ENCODE measurements at places on chromosomes 12 and 14.

DNA sequence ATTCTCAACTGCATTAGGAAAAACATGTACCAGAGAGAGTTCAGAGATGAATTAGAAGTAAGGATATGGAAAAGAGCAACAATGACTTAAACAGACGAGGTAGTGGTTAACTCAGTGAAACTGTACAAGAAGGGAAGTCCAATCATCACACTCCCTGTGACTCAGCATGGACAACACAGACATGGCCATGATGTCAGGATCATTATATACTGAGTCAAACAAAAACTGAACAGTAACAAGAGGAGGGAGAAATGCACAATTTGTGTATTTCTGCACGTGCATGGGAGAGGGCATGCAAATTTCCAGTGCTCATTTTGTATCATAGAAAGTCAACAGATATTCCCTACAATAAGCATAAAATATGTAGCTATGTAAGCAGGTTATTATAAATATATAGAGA is 1037.8 kb downstream of the BCL11B start:
- no peak for DNase-seq

GRCh38 chr12:100165356-100165755 is 22.7 kb upstream of the BLTP3B start:
- no peak for DNase-seq

DNA sequence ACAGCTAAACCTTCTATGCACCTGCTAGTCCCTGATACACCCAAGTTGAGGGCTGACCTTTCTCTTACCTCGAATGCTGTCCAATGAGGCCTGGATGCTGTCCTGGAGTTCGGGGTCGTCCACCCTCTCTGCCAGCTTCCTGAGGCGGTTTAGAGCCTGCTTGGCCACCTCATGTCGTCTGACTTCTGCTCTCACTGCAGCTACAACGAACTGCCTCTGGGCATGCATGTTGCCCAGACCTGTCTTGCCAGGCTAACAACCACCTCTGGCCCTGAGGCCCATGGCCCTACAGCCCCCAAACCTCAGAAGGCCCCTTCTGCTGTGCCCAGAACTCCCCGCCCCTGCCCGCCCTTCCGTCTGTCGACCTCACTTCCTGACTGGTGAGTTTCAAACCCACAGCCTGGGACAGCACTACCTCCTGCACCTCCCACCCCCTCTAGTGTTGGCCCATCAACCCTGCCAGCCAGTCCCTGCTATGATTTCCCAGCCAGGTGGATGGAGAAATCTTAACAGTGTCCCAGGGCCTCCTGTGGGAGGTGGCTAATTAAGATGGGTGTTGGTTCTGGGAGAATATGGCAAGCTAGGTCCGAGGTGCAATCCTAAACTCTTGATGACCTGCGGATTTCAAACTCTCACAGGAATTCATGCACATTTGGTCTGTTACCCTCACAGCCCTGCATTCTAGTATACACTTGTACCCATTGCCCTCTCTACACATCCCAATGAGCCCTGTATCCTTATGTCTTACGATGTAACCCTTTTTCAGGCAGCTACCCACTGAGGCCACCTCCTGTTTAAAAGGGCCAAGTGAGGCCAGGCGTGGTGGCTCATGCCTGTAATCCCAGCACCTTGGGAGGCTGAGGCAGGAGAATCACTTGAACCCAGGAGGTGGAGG is 2.7 kb upstream of the TSPAN31 start:
- DNase-seq: no peak

DNA sequence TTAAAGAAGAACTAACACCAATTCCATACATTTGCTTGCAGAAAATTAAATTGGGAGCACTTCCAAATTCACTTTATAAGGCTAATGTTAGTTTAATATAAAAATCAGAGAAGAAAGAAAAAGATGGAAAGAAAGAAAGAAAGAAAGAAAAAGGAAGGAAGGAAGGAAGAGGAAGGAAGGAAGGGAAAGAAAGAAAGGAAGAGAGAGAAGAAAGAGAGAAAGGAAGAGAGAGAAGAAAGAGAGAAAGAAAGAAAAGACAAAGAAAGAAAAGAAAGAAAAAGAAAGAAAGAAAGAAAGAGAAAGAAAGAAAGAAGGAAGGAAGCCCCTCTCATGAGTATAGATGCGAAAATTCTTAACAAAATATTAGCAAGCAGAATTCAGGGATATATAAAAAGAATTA is 267.7 kb downstream of the RPAP3 start:
- no peak for DNase-seq

DNA sequence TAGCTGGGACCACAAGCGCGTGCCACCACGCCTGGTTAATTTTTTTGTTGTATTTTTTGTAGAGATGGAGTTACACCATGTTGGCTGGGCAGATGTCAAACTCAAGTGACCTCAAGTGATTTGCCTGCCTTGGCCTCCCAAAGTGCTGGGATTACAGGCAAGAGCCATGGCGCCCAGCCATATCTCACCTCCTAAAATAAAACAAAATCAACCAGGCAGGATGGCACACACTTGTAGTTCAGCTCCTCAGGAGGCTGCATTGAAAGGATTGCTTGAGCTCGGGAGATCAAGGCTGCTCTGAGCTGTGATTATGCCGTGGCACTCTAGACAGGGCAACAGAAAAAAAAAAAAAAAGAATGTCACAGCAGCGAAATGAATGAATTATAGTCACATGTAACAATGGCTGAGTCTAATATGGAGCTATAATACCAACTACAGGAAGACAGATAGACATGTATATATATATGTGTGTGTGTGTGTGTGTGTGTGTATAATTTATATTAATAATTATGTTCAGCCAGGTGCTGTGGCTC is 19.3 kb upstream of the TMEM120B start:
- DNase-seq: no peak

- no peak for DNase-seq
Measured at GRCh38 chr14:100156776-100157175, 2.7 kb downstream of the DEGS2 start.

GRCh38 chr12:71548893-71549292 is 109.3 kb downstream of the LGR5 start:
- DNase-seq: no peak

GRCh38 chr12:11746940-11747716 is 97.7 kb downstream of the ETV6 start:
- no peak for DNase-seq

DNA sequence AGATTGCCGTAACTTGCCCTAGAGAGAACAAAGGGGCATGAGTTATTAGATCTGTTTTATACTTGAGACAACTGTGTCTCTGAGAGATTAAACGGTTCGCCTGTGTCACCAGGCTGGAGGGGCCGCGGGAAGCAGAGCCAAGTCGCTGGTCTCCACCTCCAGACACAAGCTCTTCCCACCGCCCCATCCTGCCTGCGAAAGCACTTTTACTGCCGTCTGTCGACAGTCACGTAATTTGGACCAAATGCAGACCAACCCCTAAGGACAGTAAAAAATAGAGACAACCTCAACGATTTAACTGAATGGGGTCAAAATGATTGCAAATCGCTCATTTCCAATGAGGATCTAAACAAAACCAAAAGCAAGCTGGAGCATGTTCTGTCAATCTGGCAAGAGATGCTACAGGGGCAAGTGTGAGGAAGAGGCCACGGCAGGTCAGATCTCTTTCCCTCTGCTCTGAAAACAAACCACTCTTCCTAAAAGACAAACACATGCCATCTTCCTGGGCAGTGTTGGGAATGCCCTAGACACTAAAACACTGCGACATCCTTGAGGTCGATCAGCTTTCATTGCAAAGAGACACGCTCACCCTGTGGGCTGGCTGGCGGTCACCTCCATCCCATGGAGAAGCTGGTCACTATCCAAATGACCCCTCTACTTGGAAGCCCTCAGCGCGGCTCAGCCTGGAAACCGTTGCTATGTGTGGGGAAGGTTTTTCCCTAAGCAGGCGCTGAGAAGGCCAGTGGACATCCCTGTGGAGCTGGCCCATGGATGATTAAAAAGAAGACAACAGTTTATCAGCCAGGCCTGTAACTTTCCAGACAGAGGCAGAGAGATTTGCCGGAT is 17.1 kb downstream of the GSC start:
- no peak for DNase-seq

GRCh38 chr14:59301354-59301753 is 112.9 kb downstream of the DAAM1 start:
- DNase-seq: no peak

DNA sequence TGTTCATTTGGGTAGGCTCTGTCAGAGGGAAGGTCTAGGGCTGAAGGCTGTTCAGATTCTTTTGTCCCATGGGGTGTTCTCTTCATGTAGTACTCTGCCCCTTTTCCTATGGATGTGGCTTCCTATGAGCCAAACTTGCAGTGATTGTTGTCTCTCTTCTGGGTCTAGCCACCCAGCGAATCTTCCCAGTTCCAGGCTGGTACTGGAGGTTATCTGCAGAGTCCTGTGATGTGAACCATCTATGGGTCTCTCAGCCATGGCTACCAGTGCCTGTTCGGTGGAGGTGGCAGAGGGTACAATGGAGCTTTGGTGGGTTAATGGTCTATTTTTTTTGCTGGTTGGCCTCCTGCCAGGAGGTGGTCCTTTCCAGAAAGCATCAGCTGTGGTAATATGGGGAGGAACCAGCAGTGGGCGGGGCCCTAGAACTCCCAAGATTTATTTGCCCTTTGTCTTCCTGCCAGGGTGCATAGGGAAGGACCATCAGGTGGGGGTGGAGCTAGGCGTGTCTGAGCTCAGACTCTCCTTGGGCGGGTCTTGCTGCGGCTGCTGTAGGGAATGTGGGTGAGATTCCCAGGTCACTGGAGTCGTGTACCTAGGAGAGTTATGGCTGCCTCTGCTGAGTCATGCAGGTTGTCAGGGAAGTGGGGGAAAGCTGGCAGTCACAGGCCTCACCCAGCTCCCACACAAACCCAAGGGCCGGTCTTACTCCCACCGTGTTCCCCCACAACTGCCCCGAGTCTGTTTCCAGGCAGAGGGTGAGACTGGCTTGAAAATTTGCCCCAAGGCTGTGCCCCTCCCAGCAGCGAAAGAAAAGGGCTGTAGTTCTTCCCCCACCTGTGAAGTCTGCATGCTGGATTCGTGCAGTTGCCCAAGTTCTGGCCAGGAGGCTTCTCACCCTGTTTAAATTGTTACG is 17.5 kb downstream of the MTRFR start:
- DNase-seq: no peak

DNA sequence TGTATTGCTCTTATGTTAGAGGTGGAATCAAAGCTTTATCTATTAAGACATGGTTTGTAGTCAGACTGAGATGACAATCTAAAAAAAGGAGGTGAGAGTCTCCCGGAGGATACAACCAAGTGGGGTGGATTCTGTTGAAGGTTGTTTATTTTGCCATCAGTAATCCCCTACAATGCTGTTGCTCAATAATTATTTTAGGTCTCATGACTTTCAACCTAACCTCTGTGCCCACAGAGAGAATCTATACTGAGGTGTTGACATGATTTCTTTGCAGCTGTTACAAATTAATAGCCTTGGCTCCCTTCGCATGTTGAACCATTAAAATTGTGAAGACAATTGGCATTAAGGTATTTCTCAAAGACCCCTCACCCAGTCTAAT is 28.7 kb upstream of the FOS start:
- DNase-seq: no peak
